ENCODE measurements at places on chromosomes 3 and 15.

DNA sequence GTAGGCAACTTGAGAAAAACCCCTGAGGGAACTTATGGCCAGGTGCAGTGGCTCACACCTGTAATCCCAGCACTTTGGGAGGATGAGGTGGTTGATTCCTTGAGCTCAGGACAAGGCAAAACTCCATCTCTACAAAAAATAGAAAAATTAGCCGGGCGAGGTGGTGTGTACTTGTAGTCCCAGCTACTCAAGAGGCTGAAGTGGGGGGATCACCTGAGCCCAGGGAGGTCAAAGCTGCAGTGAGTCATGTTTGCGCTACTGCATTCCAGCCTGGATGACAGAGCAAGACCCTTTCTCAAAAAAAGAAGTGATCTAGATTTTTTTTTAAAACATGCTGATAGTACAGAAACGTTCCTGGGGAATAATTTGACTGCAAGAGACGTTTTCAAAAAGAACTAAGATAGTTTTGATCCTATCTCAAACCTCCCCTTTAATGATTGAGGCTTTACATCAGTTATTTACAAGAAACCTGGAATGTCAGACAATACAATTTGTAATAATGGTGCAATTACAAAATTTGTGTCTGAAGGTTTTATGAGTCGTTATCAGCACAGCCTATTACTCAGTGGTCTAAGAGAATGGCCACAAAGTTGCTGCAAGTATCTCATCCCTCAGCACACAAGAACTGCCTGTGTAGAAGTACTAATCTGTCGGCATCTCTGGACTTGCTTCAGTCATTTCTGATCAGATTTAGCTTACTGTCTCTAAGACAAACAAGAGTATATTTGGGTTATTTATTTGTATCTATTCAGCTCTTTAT, 32.2 kb upstream of the KLHL25 start:
- DNase-seq: peak; percentile 22

DNA sequence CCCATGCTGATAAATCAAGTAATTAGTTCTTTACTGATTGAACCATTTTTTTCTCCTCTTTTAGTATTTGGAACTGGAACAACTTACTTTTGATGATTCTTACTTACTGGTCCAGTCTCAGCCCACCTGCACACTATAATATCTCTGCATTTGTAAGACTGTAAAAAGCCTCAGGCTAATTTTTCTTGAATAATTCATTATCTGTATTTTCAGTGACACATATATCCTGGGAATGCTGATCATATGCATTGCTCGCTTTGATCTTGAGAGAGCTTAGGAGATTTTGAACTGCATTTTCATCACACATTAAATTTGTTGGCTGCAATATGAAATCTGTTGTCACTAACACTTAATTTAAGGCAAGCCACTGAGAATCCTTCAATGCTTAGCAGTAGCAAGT, 760.6 kb downstream of the EDEM1 start:
- no peak for DNase-seq

DNA sequence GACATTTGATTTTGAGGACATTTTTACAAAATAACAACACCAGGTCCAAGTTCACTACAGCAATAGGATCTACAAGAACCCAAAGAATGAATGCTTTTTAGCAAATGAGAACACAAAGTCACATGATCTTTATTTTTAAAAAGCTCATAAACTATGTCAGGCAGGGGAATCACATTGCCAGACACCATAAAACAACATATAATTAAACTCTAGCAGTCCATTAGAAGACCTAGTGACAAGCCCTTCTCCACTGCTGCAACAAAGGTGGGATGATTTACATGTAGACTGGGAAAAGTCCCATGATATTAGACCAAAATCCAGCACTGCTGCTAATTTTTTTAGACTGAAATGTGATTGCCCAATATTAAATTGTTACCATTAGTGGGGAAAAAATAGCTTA, 92.6 kb downstream of the FHIT start:
- no peak for DNase-seq

DNA sequence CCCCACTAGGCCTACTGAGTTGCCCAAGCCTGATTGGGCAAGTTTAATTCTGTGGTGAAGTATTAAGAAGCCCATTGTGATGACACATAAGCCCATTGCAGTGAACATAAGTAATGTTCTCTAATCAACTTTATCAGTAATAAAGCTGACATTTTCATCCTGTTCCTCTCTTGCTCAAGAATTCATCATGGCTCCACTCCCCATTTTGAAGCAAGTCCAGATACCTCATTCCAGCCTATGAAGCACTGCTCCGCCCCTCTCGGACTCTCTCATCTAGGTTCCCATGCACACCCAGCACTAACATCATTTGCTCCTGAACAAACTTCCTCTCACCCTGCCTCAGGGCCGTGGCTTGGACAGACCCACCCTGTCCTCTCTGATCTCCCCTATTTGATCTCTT, 10.5 kb downstream of the SHF start:
- DNase-seq: no peak

DNA sequence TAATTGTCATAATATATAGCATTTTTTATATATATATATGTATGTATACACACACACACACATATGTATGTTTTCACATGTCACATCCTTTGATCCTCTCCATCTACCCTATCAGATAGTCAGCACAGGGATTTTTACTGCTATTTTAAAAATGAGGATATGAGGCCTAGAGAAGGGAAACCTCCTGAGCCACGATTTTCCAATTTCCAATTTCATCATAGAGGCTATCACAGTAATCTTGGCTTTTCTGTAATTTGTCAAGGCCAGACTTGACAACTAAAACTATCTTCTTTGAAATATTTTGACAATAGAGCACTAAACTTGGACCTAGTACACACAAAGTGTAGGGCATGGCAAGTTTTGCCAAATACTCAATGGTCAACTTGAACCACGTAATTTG, 42.5 kb downstream of the IL1RAP start:
- DNase-seq: no peak

GRCh38 chr3:18791182-18791581, 357.1 kb upstream of the KCNH8 start:
- DNase-seq: no peak

- no peak for DNase-seq
Measured at GRCh38 chr3:116242825-116243224, 202.5 kb downstream of the LSAMP start.

DNA sequence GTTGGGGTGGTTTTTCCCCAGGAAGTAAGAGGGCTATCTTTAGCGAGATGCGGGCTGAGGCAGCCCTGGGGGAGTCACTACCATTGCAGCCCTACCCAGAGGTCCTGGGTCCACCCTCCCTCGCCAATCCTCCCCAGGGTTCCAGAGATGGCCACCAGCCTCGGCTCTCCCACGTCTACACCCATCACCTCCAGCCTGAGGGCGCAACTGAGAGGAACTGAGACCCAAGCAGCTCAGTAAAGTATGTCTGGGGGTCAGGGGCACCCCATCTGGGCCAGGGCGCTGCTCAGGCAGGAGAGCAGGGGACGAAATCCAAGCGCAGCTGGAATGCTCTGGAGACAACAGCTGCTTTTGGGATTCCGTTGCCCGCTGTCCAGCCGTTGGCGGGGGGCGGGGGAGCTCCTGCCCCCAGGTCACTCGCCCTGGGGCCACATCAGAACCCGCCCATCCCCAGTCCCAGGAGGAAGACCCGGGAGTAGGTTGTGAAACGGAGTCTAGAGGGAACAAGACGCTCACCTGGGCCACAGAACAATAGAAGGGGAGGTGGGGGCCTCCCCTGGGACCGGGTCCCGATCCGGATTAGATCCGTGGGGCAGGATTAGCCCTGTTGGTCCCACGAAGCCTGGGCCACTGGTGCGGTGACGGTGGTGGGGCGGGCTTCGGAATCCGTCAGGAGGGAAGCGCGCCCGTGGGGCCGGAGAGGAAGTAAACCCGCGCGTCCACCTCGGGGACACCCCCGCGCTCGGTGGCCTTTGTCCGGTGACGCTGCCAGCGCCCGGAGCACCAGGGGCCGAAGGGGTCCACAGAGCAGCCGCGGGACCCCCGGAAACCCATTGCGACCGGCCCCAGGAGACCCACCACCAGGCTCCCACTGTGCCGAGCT, 1.4 kb upstream of the NDUFAF3 start:
- DNase-seq: no peak

DNA sequence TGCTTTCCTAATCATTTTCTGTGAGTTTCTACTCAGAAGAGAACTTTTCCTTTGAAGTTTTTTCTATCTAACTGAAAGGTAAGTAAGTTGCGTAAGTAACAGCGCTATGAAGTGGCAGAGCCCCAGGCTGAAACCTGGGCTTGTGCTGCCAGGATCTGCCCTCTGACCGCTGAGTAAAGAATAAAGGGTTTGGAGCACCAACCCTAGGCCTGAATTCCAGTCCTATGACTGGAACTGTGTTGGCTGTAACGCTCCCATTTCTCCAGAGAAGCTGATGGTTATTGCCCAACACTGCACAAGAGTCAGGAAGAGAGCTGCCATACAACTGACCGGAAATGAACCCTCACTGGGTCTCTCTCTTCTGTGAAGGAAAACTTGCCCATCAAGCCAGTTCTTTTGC, 87.0 kb downstream of the FOXB1 start:
- peak; percentile 83 for DNase-seq

GRCh38 chr15:35271371-35272043, 186.4 kb upstream of the NANOGP8 start:
- peak; percentile 68 for DNase-seq

- DNase-seq: no peak
Measured at GRCh38 chr15:48090666-48091065, 30.1 kb upstream of the SLC24A5 start.

GRCh38 chr15:74050556-74051234, 31.7 kb downstream of the GOLGA6A start:
- DNase-seq: no peak

DNA sequence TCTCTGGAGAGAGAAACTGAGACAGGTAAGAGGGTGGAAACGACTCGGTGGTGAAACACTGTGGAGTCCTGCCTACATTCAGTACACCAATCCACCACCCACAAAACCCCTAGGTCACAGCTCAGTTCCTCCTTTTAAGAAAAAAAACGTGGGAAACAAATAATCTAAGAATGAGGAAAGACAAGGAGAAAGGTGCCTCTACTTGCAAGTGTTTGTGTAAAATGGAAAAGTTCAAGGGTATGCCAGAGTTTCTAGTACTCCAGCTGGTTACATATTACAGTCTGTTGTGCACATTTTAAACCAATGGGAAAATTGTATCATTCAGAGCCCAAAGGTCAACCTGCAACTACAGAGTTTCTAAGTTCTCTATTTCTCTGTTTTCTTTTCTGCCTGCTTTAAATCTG, 32.2 kb downstream of the HGD start:
- DNase-seq: no peak

DNA sequence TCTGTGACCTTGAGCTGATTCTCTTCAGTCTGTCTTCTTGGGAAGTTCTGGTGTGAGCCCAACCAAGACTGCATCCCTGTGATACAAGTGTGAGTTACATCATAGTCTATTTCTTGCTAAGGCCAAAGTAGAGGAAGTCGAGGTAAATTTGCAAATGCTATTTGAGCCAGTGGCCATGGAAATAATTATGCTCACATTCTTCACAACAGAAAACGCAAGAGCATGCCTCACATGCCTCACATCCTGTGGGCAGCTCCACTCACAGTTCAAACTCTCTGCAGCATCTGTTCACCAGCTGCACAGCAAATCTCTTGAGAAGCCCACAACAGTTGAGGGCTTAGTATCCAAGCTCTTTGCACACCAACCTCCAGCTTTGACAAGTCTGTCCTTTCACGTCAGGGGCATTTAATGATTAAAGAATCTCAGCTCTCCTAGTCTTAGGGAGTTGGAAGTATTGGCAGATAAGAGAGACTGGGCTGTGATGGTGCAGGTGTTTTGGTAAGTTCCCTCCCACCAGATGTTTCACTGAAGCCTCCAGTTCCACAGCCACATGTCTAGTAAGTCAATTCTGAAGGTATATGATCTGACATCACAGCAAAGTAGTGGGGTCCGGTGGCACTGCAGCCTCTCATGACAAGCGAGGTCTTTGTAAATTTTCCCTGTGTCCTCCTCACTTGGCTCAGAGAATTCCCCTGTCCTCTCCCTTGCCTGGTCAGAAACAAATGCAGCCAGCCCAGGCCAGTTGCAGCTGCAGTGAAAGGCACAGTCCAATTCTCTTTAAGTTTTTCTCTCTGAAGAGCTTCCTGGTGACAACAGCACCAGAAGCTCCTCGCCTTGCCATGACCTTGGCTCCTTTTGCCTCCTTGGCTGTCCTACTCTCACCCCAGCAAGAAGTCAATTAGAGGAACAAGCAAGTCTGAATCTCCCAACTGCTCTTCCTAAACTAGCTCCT, 166.1 kb downstream of the SSR3 start:
- DNase-seq: peak; percentile 84

- no peak for DNase-seq
Measured at GRCh38 chr3:41431386-41431785, 232.1 kb downstream of the CTNNB1 start.

- DNase-seq: no peak
Measured at GRCh38 chr3:61331929-61332552, 80.8 kb upstream of the FHIT start.
